T-helper 1 cell (primary cell): ENCODE measurements at places on chromosomes 7 and 10.

DNA sequence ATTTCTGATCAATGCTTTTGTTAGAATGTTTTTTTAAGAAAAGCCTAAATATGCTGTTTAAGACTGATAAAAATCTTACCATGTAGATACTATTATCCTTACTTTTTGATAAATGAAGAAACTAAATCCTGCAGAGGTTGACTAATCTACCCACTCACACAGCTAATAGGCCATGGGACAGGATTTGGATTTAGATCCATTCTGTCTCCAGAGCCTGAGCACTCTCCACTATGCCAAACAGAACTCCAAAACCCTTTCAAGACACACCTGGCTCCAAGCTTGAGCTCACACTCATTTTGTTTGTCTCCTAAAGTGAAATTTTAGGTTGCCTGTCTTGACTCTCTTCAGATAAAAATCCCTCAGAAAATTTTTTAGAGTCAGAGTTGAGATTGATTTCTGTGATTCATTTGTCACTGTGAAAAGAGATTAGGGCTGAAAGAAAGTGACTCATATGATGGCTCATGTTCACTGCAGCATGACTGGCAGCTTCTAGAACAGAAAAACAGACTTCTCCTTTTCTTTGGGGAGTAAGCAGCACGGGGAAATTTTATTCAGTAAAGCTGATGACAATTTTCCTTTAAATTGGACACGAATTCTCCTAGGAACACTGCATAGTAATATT, 132.3 kb upstream of the POT1 start:
- DNase-seq, result no peak

DNA sequence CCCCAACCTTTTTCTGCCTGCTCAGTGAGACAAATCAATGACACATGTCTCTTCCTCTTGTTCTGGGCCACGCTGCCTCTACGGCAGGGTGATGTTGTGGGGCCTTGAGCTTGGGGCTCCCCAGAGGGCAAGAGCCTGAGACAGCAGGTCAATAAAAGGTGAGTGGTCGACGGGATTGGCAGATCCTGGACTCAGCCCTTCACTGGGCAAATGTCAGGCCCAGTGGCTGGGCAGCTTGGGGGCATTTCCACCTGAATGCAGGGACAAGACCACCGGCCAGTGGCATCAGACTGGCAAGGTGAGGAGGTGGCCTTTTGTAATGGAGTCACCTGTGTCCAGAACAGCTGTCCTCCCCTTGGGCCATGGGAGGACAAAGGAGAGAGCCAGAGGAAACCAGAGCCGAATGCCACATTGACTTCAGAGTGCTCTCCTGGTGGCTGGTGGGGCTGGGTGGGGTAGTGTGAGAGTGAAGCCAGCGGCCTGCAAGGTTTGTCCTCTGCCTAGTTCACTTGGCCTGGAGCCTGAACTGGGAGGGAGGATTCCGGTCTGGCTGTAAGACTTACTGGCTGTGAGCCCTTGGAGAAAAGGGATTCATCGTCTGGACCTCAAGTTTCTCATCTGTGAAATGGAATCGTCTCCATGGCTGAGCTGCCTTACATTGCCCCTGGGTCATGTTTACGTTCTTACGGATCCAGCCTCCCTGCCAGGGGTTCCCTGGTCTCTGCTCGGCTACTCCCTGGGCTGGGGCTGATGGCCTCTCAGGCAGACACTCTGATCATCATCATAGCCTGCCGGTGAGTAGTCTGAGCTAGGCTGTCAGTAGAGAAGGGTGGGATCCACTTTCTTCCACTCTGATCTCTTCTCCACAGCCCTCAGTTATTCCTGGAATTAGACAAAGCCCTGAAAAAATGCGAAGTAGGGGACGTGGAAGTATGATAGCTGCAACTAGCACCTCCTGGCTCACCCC, 25.4 kb upstream of the CRHR2 start:
- DNase-seq, result no peak

DNA sequence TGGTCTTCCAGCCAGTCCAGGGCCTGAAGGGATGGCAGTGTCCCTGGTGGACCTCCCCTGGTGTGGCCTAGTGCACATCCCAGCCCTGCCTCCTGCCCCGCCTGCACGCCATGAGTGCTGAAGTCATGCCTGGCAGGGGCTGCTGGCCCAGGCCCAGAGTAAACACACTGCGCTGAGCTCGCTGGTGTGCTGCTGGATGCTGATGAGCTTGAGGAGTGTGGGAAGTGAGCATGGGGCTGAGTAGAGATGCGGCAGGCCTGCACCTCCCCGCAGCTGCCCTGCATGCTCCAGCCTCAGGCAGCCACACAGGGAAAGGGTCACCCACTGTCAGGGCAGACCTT, 43.2 kb downstream of the HTRA1 start:
- DNase-seq, result no peak

GRCh38 chr7:97418312-97418711, 300.8 kb downstream of the SDHAF3 start:
- no peak for DNase-seq

GRCh38 chr10:17476073-17476472, 21.7 kb upstream of the ST8SIA6 start:
- no peak for DNase-seq

DNA sequence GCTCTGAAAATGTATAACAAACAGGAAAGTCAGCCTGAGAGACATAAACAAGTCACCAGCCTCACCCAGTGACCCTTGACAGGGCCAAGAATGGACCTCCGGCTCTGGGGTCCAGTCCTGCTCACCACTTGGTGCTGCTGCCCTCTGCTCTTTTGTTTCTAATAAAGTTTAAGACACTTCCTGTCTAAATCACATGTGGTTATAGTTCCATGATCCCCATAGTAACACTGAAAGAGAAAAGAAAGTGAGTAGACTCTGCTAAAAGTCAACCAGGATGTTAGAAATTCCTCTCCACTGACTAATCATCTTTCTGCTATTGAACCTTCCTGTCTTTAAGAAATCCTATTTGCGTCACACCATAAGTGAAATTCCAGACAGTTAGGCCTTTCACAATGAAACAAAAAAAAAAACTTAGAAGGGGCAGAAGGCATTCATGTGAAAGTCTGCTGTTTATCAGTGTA, 179.2 kb upstream of the BET1 start:
- no peak for DNase-seq

- no peak for DNase-seq
Measured at GRCh38 chr10:63478564-63478963, 12.8 kb upstream of the JMJD1C start.

- DNase-seq, result no peak
Measured at GRCh38 chr10:24208661-24209431, at the start of gene KIAA1217. Gene KIAA1217, plus strand, starts transcription at chr10:24209138. Its CDS starts 56 bp downstream, at chr10:24209194.

DNA sequence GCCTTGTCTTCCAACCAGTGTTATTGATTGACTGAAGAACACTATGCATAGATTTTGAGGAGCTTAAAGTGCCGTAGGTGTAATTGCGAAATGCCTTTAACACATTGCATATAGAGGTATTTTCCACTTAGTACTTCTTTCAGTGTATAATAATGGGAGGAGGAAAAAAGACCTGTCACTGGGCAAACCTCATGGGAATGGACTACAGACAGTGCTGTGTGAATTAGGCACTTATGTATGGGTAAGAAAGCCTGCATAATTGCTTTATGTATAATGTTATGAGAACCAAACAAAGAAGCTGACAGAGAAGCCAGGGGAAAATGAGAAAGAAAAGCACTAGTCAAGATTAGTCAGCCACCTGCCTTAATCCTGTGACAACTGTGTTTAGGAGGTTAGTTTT, 12.4 kb upstream of the SCRN1 start:
- DNase-seq, result no peak

DNA sequence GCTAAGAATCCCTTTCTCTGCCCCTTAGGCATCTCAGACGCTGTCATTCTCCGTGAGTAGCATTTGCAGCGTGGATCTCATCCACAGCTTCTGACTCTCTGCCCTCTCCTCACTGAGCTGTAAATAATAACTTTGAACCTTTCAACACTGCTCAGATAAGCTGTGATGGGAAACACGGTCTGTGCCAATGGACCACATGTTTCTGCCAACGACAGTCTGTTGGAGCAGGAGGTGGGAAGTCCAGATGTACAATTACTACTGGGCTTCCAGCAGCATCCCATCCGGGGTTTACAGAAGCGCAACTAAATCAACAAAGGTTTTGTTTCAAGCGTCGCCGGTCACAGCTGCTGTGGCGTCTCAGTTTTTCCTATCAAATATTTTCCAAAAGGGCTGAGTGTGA, 1110.6 kb downstream of the TYW1 start:
- DNase-seq, result no peak

GRCh38 chr7:77335581-77335980, 80.6 kb downstream of the GSAP start:
- DNase-seq, result no peak

GRCh38 chr7:16921644-16922257, 40.0 kb upstream of the AGR3 start:
- no peak for DNase-seq

GRCh38 chr10:5293691-5294550, 70.8 kb upstream of the UCN3 start:
- DNase-seq, result peak; percentile 63

DNA sequence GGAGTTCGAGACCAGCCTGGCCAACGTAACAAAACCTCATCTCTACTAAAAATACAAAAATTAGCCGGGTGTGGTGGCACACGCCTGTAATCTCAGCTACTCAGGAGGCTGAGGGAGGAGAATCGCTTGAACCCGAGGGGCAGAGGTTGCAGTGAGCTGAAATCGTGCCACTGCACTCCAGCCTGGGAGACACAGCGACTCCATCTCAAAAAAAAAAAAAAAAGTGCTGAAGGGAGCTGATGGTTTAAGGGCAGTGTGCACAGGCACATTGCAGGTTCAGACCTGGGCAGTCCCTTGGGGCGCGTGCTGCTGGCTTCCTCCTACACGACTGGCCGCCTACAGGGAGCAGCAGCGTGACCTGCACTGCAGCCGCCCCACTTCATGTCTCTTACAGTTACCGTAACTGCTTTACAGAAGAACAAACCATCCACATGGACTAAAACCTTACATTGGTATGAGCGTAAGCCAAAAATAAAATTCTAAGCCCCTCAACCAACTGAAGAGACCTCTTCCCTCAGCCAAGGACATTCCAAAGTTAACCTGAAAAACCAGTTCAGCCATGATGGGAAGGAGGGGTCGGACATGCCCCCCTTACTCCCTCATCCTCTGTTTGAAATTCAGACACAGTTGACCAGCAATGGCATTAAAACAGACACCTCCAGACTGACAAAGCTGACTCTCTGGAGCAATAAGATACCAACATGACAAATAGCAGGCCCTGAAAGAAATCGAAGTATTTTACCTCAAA, 262.2 kb downstream of the ZMYND11 start:
- DNase-seq, result no peak

DNA sequence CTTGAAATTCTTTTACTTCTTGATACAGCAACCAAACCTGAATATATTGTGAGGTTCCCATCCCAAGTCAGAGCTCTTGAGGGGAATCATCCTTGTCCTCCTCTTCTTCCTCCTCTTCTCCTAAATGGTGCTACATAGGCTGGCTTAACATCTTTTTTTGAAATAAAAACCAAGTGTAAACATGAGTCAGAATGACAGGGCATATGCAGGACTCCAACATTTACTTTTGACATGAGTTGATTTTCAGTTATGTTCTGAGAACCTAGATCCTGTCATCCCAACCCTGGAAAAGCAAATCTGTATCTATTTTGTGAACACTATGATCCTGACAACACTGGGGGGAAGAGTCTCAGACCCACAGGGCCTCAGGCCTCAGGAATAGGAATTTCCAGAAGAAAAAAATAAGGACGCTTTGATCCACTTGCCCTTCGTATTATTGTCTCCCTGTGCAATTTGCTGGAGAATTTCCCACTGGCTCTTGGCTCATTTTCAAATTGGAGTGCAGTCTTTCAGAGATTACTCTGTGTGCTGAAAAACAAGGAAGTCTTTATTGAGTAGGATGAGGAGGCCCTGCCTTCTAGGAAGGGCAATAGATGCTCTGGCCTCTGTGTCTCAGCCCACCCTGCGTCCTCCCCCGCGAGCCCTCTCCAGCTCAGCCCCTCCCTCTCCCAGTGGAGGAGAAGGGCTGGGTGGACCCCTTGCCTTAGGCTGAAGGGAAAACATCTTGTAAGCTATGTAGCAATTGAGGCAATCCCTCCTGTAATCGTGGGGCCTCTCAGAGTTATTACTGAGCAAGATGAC, 121.6 kb downstream of the CREB5 start:
- DNase-seq, result no peak

DNA sequence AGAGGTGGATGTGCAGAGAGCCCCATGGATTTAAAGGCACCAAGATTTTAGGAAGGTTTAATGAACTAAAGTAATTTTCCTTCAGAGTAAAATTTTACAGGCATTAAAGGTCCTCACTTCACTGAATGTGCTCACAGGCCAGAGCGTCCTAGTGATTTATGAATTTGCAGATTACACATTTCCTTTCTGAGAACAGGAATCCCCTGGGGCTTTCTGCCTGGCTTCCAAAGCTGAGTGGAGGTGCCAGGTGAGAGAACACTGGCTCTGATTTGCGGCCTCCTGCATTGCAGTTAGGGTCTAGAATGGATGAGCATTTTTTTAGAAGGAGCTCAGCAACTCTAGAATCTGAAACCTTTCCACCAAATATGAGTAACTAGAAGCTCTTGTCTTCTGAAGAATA, 194.3 kb downstream of the SORCS3 start:
- no peak for DNase-seq

DNA sequence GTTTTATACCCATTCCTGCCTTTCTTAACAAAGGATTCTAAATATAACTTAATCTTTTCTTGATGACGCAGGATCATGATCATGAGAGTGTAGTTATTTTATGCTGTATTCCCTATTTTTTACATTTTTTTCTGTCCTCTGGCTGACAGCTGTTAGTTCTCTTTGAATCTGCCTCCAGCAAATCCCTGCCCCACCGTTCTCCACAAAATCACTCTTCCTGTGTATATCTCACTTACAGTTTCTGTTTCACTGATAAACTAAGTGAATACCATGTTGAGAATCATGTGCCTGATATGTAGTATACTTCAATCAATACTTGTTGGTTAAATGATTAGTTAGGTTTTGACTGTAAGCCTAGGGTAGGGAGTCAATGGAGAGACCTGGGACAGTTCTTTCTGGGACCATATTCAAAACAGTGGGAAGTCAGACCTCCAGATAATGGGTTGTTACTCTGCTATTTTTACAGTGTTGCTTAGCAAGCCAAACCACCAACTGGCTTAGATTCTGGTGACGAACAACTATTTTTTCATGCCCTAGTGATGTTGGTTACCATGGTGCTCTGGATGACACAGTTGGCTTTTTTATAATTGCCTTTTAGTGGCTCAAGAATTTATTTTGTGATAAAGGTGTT, 12.8 kb downstream of the CNNM1 start:
- no peak for DNase-seq

DNA sequence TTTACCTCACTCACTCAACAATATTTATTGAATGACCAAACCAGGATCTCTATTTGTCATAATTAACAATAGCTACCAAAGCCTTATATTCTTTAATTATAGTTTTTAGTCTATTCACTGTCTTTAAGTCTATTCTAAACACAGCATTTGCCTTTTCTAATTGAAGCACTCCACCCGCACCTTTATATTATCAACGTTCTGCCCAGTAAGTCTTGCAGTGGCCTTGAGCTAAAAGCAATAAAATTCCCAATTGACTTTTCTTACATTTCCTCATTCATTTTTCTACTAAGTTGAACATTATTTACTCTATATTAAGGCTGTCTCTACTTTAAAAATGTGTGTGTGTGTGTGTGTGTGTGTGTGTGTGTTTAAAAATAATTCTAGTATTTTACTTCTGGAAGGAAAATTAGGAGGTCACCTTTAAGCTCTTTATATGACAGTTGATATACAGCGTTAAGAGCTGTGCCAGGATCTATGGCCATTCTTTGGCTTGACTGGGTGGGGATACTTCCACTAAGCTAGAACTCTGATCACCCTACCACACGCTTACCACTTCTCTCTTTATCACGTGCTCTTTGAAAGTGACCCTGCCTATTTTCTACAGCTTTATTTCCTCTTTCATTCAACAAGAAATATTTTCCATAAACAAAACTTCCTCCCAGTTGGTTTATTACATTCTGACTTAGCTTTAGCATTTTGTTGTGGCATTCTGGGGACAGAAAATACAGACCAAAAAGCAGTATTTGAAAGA, 8.8 kb downstream of the PAPSS2 start:
- DNase-seq, result no peak
